CD8-positive, alpha-beta T cell (primary cell): ENCODE measurements at places on chromosomes 2 and 18.

- no peak for DNase-seq
These were observed 1268.3 kb upstream of the TMEFF2 start for GRCh38 chr2:193463011-193463410.

DNA sequence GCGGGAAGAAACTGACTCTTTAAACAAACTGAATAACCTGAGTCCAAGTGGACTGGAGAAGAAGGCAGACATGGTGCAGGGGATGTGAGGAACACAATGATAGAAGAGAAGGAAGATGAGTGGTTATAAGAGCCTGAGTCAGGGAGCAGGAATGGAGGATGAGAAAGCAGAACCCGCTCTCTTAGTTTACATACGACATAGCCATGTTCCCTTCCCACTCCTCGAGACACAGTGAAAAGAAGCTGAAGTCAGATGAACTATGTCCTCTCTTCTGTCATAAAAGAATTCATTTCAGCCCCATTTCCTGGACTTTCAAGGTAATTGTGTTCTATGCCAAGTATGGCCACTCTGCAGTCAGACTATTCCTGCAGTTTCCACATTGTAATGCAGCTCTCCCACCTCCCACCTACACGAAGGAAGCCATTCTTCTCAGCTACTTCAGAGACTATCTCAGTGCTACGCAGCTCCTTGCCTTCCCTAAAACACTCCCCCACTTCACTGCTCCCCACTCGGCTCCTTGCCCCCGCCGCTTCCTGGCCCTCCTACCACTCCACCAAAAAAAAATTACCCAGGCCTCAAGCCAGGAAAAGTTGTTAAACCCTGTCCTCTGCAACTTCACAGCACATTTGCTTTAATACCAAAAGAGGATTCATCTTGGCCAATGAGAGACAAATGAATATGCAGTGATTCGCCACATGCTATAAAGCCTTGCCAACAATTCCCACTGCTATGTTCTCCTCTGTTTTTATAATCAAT is 323.4 kb upstream of the EPHA4 start:
- DNase-seq, result no peak

- no peak for DNase-seq
These were observed 23.3 kb upstream of the ST3GAL5 start for GRCh38 chr2:85911814-85912692.

DNA sequence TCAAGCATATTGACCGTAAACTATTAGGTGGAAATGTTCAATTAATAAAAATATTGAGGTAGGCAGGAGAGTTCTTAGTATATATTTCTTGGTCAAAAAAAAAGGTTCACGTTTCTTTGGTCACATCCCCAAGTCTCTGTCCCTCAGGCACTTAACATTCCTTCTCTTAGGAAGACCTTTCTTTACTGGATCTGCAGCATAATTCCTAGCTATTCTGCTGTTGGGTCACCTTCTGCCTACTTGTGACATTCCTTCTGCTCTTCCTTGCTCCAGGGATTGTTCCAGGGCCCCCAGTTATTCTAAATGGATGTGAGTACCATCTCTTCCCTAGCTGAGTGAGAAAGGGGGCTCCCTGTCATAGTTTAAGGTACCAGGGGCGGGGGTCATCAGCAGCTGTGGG is 4.2 kb downstream of the UGP2 start:
- DNase-seq, result no peak

DNA sequence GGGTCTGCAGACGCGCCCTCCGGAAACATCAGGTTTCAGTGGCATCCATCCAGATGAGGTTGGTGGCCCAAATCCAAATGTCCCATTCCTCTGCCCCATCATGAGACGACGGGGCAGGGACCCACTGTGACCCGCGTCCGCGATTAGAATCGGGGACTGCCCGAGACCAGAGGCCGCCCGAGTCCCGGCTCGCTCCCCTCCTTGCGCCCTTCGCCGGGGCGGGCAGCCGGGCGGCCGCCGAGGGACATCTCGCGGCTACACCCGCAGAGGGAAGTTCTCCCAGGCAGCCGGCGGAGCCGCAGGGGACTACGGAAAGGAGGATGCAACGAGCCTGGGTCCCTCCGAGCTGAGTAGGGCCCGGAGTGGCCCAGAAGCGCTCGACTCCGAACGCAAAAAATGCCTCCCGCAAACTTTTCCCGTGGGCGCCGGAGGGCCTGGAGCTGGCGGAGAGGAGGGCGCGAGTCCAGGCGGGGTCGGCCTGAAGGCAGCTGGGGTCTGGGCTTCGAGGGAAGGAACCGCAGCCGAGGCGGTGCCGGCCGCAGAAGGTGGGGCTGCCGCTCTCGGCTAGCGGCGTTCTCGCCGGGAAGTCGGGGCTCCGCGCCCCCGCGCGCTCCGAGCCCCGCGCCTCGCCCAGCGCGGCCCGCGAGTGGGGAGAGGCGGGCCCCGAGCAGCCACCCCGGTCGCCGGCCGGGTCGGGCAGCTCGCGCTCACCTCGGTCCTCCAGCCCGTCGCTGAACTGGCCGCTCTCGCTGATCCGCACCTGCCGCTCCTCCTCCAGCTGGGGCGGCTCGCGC is 580 bp downstream of the TMEM163 start:
- DNase-seq, result peak; percentile 15

GRCh38 chr2:237435844-237436587 is 22.1 kb upstream of the COL6A3 start:
- no peak for DNase-seq
